Ascending aorta (tissue), 2 donors: ENCODE measurements at places on chromosomes 11 and 22. TPM values are rescaled to one million over a fixed set of nuclear protein-coding genes. Genes with fewer than 3 reads are reported as not detected.

DNA sequence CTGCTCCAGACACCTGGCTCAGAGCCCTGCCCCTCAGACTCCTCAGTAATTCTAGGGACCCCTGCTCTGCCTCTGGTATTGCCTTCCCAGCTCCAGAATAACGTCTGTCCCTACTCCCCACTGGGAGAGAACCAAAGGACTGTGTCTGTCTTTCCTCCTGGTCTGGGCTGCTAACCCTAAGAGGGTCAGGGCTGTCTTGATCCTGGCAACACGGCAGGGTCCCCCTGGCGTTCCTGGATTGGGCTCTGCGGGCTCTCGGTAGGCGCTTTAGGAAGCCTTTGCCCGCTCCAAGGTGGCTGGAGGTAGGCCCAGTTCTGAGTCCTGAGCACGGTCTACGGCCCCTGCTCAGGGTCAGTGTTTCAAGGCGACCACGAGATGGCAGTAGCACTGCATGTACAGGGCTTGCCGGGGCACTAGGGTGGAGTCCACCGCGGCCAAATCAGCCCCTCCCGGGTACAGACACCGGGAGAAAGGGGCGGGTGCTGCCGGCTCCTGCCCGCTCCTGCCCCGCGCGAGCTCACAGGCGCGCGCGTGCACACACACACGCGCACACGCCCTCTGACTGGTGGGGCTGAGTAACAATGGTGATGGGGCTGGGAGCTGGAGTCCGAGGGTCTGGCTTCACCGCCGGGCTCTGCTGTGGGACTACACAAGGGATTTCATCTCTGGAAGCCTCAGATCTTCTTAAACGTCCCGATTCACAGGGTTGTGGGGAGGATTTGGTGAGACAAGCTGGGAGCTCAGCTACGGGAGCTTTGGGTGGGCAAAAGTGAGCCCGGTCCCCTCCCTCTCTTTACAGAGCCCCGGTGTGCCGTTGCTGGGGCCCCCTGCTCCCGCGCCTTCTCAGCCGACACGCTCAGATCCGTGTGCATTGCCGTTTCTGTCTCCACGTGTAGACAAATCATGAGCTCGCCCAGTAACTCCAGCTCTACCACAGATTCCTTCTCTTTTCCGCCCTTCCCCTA lies 30.1 kb upstream of the HMOX1 start:
- peak; percentile 77 for DNase-seq

- no peak for DNase-seq
These were observed 413.6 kb downstream of the CTTN start for GRCh38 chr11:70811915-70812314.

DNA sequence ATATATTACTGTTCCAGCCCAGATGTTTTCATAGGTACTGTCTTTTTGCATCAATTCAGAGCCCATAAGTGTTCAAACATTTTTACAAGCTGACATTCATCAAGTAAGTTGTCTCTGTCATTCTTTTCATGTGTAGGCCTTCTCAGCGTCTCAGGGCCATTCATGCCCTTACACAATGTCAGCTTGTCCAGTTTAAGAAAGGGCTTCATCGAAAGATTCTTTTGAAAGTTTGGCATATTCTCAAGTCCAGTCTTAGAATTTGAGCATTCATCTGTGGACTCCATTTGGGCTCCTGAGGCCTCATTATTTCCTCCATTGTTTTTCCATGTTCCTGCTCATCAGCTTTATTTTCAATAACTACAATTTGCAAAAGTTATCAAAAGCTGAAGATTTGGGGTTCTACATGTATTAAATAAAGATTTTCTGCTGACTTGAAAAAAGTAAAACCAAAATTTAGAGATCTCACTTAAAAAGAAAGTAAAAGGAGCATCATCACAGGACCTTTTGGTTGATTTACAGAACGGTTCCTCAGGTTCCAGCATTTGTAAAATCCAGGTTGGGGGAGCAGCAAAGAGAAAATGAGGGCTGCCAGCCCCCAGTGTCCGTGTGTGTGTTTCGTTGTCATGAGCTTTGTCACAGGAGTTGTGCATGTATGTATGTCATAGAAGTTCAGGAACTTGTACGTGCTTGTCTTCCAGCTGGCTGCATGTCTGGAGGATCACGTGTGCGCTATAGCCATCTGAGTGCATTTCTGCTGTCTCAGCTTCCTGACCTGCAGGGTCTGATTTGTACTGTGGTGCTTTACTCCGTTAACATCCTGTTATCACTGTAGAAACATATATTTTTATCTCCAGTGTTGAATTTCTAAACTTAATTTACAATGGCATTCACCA lies 15.6 kb downstream of the MOV10L1 start:
- DNase-seq = no peak

DNA sequence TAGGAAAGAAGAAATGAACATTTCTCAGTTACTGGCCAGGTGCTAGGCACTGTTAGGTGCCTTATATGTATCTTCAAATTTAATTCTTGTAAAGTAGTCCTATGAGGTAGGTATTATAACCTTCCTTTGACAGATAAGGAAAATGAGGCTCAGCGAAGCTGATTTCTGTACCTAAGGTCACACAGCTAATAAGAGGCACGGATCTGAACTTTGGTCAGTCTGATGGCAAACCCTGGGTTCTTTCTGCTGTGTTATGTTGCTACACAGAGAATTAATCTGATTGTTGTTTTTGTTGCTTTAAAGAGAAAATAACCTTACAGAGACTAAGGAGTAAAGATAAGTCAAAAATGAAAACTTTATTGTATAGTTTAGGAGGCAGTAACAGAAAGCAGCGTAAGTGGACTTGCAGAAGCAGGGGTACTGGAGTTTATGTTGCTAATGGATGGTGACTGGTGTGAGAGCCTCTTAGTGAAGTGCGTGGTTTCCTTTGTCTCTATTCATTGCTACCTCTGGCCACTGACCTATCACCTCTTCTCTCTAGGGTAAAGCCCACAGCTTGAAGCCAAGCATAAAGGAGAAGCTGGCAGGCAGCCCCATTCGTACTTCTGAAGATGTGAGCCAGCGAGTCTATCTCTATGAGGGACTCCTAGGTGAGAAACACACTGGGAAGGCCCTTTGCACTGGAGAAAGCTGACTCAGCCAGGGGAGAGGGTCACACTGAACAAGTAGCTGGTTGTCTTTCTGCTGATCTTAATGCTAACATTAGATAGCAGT lies 38.3 kb downstream of the MADD start:
- peak; percentile 30 for DNase-seq

DNA sequence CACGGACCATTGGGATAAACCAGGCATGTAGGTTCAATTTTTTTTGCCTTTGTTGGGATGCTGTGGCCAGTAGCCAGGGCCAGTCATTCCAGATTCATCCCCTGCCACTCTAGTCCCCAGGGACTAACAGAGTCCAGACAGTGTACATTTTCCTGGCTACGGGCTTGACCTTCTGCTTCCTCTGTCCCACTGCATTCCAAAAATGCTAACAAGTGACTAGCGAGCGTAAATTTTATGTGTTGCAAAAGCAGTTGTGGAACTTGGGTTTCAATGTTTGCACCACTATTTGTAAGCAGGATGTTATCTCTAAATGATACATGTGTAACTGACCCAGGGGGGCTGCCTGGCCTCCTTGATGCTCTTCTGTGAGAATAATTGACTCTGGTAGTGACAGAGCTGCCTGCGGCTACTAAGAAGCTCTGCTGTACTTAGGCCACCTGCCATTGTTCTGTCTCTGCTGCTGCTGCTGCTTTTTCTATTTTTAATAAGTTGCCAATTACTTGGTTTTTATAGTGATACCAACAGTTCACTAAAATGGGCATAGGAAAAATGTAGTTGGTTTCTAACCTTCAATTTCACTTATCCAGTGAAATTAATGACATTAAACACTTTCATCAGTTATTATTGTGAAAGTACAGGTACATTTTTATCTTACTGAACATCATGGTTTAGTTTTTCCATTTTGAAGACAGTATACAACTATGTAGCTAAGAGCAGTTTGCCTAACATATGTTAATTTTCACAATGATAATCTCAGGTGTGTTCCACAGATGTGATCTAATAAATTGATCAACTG lies 26.8 kb downstream of the TNRC6B start:
- DNase-seq = no peak

DNA sequence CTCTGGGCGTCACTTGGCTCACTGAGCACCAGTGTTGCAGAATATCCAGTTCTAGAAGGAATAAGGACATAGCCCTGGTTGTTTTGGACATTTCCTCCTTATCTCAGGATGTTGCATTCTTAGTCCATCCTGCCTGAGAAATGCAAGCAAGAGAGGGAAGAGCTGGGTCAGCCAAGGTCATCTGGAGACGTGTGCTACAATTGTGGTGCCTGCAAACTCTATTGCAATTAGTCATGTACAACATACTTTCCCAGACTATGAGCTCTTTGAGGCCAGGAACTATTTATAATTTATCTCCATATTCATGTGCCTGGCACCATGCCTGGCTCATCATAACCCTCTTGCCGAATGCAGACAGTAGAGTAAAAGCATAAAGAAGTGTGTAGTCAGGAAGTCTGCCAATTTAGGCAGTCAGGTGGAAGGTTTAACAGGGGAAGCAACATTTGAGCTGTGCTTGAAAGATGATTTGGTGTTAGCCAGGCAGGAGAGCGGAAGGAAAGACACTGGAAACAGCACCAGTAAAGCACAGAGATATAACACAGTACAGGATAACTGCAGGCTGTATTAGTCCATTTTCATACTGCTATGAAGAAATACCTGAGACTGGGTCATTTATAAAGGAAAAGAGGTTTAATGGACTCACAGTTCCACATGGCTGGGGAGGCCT lies 129.4 kb upstream of the PAX6 start:
- DNase-seq = no peak

DNA sequence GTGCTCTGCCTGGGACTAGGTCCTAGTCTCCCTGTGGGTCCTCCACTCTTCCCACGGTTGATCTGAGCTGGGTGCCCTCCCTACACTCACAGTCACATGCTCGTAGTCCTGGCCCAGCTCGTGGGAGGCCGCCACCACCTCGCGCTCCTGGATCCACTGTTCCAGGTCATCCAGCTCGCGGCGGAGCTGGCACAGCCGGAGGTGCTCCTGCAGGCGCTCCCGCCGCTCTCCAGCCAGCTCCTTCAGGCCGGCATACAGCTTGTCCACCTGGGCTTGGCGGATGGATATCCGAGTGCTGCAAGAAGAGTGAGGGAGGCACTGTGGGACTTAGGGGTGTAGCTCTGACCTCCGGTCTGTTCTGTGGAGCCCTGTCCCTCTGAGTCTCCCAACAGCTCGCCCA lies 14.8 kb upstream of the RBM4B start:
- no peak for DNase-seq

DNA sequence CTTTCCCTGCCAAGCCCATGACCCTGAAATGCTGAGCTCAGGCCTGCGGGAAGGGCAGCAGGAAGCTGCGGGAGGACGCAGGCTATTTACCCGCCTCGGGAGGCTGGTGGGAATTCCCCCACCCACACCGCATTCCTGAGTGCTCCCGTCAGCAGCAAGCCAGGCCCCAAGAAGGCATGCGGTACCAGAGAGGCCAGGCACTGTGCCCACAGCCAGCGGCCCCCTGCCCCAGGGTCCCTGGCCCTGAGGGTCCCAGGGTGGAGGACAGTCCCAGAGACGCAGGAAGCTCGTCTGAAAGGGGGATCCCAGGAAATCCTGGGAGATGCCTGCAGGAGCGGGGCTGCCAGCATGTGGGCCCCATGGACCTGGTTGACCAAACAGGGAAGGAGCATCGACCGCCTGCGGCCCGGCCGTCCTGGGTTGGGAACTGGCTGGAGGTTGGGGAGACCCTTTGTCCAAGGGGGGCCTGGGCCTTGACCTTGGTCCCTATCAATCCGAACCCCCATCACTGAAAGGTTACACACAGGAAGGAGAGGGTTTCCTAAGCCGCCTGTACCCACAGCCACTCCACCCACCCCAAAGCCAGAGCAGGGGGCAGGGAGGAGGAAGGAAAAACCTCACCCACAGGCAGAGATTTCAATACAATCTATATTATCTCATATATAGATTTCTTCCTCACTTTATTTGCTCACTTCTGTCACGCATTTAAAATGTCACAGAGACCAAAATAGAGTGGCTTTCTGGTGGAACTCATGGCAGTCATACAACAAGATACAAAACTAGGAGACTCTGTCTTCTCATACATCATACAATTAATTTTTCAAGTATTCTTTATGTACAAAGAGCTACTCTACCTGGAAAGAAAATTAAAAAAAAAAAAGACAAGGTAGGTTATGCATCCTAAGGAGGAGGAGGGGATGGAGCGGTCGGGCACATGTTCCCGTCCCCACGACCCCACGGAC lies 17.1 kb downstream of the MAFF start:
- DNase-seq = peak; percentile 92

DNA sequence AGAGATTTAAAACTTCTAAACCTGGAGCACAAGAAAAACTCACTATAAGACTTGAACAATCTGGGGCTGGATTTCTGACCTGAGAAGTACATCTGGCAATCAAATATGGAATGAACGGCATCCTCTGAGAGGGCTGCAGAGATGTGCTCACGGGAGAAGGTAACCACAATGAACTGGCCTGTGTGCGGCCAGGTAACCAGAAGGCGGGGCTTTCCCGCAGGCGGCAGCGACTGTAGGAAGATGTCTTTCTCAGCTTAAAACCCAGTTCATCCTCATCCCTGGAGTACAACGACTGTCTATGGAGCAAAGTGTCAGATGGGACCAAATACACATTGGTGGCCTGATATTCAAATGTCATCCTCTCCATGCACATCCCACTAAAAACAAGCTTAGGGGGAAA lies 24.5 kb downstream of the MICAL3 start:
- DNase-seq = no peak

DNA sequence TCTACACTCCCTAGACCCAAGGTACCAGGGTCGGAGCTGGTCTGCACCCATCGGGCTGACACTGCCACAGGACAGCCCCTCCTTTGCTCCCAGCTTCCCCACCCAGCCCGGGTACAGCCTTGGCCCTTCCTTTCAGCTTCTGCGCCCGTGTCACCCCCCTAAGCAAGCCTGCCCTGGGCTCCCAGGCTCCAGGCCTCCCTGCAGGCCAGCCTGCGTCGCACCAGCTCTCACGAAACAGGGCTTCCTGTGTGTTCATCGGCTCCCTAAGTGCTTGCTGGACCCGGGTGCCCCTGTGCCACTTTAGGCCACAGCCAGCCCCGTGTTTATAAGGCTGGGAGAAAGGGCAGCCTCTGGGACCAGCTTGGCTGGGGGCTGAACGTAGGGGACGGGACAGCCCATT lies 21.1 kb downstream of the FLRT1 start:
- DNase-seq = no peak

GRCh38 chr11:15723966-15724365 lies 609.2 kb downstream of the INSC start:
- DNase-seq = no peak

DNA sequence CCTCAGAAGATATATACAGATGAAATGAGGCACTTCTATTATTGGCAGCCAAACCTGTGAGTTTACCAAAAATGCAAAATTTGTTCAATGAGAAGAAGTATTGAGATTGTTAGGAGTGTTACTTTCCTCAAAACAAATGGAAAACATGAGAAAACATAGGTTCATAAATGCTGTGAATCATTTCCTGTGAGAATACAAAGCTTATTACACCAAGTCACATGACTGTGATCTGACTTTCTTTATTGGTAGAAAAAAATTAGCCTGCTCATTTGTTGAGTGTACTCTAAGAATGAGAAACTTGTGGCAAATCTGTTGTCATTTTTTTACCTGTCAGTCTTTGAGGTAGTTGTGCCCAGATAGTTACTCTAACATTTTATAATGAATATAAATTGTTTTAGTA lies 215.1 kb downstream of the TMEM135 start:
- DNase-seq = no peak

GRCh38 chr11:79062814-79063762 lies 377.7 kb downstream of the TENM4 start:
- DNase-seq = no peak

The CYP2D6 gene
- 0.53 TPM for total RNA-seq

The HBB gene
- total RNA-seq = 1,146 TPM

The SCGB1D2 gene
- total RNA-seq = not detected

The KRTAP5-2 gene
- not detected for total RNA-seq

The PTPN5 gene
- total RNA-seq = 6.7 TPM

The ANO9 gene
- 4.0 TPM for total RNA-seq

The APLNR gene
- total RNA-seq = 15.1 TPM

The C11orf21 gene
- total RNA-seq = not detected

The MYOD1 gene
- not detected for total RNA-seq

The SSTR3 gene
- not detected for total RNA-seq
